ENCODE measurements at places on chromosomes 5 and 9.

- DNase-seq = no peak
These were observed 100.9 kb downstream of the EBF1 start for GRCh38 chr5:158998793-158999325.

- DNase-seq = peak; percentile 59
These were observed 561 bp downstream of the SEC61B start for GRCh38 chr9:99222416-99223270.

DNA sequence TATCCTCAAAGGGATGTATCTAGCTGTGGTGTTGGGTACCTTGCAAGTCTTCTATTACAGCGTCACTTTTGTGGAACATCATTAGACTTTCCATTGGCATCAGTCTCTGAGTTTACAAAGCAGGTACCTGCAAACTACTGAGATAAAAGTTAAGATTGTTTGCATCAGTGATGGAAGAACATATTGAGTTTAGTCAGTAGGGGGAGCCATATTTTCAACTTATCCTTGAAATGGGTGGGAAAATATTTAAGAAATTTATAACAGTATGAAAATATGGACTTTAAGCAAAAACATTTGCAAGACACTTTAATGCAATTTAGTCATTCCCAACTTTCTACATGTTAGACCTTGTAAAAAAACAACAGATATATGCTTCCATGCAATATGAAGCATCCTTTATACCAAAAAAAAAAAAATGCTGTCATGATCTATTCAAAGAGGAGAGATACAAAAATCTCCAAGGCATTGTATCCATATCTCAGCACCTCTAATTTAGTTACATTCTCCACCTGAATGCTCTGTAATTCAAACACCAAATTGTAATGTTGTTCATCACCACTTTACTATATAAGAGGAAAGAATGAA, 98.6 kb upstream of the ADAMTS19 start:
- DNase-seq = no peak

GRCh38 chr5:173069671-173070070, 13.5 kb downstream of the CREBRF start:
- DNase-seq = no peak

DNA sequence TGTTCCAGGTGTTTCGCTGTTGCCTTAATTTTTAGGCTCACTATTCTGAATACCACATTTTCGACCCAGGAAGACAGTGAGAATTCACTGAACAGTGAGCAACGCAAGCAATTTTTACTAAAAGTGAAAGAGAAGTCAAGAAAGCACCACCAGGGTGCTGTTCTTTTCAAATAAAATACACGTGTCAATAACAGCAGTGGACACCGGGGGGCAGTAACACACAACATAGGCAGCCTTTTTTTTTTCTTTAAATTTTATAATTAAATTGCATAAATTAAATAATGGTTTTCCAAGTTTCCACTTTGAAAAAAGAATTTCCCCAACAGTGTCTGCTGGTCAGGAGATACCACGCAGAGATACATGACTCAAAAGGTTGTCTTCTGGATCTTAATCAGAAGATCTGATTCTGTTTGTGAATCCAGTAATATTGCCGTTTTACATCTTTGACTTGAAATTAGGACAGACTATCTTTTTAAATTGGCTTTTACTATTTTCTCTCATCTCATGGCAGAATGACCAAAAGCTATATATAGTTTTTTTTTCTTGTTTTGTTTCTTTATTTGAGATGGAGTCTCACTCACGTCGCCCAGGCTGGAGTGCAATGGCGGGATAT, 47.1 kb upstream of the SH3GL2 start:
- peak; percentile 78 for DNase-seq

DNA sequence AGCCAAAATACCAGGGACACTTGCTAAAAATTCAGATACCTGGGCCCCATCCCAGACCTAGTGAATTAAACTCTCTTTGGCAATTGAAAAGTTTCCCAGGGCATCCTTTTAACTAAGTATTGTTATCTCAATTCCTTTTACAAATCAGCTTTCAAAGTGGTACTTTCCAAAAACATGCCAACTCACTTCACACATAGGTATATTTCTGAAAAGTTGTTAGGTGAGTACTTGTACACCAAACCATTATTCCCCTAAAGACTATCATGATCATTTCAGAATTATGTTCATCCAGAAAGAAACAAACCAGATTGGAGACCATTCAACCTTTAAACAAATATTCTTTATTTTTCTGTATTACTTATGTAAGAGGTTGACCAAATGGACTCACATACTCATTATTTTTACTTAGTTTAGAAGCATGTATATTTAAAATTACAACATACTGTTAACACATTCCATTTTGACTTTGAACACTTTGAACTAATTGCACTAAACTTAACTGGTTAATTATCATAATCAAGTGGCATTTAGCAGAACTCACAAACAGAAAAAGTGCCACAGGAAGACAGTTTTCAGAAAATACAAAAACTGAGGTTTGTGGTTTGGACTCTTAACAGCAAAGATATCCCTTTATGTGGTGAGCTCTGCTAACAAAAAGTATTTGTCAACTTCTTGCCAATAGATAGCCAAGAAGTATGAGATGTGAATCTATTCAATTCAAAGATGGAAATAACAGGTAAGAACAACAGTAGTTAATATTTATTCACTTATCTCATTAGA, 40.7 kb downstream of the KIAA0825 start:
- DNase-seq = no peak

- no peak for DNase-seq
These were observed 286.0 kb downstream of the CYLC2 start for GRCh38 chr9:103281126-103281525.

DNA sequence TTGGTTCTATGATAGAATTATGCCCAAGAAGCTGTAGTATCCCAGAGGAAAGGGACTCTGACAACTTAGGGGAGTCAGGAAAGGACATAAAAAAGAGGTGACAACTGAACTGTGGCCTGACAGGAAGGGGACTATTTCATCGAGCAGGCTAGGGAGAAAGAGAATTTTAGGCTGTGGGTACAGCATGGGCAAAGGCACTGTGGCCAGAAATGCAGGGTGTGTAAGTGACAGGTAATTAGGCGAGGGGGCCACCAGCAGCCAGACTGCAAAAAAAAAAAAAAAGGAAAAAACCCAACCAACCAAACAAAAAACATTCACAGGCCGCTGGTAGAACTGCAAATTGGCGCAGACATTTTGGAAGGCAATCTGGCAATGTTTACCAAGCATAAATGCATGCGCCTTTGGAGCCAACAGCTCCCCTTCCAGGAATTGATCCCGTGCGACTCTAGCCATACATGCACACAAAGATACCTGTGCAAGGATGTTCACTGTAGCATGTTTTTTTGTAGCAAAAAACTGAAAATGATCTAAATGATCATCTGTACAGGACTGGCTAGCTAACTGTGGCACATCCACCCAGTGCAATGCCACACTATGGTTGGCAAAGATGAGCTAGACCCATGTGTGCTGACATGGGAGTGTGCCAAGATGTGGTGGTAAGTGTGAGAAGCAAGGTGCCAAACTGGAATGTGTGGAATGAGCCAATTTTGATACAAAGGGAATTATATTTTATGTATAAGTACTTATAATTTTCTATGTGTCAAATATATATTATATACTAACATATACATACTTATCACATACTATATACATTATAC, 1.1 kb downstream of the EIF4E1B start:
- DNase-seq = no peak

GRCh38 chr5:179733772-179734126, 1.1 kb downstream of the MAML1 start:
- DNase-seq = no peak

GRCh38 chr5:134555890-134556311, 30.4 kb downstream of the JADE2 start:
- DNase-seq = peak; percentile 22

DNA sequence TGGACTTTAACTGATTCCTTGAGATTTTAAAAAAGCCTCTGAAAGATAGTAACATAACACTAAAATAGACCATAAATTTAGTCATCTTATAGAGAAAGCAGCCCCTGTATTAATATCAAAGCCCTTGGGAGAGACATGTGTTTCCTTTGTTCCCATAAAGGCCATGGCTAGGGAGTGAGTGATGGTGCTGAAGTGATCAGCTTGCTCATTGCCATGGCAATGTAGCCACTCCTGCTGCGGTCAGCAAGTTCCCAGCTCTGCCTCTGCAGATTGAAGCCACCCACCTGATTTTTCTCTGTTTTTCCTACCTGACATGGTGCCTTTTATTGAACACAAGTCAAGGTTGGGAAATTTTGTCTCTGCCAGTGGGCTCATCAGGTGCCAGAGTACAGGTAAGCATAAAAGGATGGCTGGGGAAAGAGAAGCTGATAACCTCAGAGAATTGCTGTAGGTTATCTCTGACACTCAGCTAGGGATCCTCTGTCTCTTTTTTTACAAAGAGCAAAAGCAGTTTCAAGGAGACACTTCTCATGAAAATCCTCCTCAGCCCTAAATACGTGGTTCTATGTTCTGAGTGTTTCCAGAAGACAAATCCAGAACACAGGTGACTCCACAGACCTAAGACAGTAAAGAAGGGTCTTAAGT, 296.3 kb upstream of the NMUR2 start:
- peak; percentile 13 for DNase-seq

- DNase-seq = no peak
These were observed 35.7 kb upstream of the SLC25A51 start for GRCh38 chr9:37939575-37940095.

GRCh38 chr5:124182133-124182532, 564.3 kb downstream of the ZNF608 start:
- DNase-seq = no peak

DNA sequence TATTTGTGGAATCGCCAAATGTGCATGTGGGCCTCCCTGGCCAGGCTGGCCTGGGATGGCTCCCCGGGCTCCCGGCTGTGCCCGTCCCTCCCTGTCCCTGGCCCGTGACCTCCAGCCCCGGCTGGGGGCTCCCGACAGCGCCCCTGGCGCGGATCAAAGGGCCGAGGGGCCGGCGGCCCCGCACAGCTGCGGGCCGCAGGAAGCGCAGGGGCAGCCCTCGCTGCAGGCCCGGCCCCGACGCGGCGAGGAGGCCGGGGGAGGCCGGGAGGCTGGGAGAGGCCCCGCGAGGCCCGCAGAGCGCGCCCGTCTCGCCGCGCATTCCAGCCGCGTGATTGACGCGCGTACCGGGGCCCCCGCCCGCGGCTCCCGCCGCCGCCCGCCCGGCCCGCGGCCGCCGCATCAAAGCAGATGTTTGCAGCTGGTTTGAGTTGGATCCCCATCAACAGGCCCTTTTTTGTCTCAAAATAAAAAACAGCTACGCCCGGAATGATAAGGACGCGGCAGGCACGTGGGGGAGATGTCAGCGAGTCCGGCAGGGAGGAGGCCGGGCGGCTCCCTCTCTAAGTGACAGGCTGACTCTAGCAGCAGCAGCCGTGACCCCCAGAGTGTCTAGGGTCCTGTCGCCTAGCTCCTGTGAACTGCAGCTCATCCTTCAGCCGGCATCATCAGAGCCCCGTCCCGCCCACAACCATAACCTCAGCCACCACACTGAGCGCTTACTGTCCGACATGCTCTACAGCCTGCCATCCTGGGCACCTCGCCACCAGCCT, 69.4 kb downstream of the LMX1B start:
- no peak for DNase-seq

DNA sequence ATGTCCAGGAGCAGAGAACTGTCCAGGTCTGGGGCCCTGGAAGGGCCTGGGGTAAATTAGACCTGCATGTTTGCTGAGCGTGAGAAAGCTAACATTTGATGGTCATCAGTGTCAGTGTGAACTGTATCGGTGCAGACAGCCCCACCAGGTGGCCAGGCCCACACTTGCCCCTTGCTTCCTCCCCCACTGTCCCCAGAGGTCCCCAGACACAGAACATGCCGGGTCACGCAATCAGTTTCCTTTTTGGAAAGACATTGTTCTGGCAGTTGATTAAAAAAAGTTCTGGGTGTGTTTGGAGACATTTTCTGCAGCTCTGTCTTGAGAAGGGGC, 1.5 kb downstream of the NKD2 start:
- peak; percentile 40 for DNase-seq

GRCh38 chr9:69918322-69918721, 97.7 kb downstream of the CFAP95 start:
- no peak for DNase-seq

GRCh38 chr9:126521089-126521488, 92.6 kb upstream of the LMX1B start:
- DNase-seq = no peak

- DNase-seq = no peak
These were observed 132.1 kb downstream of the PCSK1 start for GRCh38 chr5:96300976-96301375.

- DNase-seq = no peak
These were observed 13.9 kb downstream of the SLC23A1 start for GRCh38 chr5:139369181-139369580.

GRCh38 chr5:124289641-124290311, 456.7 kb downstream of the ZNF608 start:
- peak; percentile 57 for DNase-seq

GRCh38 chr9:4237748-4238511, 61.9 kb downstream of the GLIS3 start:
- no peak for DNase-seq

GRCh38 chr5:68225188-68225910, 9.8 kb downstream of the PIK3R1 start:
- no peak for DNase-seq

DNA sequence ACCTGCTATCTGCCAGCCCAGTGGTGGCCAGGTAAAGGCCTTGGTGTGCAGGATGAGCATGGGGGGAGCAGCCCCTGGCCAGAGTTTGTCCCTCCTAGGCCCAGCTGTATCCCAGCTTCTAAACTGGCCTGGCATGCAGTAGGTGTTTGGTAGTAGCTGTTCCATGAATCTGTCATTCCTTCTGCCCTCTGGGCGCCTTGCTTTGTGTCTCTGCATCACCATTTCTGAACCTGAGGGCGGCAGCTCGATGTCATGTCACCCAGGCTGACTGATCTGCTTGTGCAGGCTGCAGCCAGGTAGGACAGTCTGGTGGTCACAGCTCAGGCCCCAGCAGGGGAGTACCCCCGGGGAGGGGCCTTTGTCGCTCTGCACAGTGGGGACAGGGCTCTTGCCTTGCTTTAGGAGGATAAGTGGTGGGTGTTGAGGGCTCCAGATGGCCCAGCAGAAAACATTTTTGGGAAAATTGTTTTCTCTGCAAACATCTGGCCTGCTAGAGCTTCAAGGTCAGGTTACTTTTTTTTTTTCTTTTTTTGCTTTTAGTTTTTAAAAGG, 4.6 kb upstream of the SUSD3 start:
- no peak for DNase-seq

DNA sequence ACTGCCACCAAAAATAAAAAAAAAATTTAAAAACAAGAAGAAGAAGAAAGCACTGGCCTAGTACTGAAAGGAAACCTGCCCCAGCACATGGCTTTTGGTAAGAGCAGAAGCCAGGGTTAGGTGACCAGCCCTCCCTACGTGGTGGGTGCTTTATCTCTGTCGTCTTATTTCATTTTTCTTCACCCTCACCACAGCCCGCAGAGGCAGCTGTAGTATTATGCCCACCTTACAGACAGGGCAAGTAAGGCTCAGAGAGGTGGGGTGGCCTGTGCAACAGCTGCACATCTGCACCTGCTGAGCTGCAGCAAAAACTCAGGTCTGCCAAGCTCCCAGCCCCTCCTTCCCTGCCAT, 140.8 kb upstream of the LMX1B start:
- DNase-seq = no peak

DNA sequence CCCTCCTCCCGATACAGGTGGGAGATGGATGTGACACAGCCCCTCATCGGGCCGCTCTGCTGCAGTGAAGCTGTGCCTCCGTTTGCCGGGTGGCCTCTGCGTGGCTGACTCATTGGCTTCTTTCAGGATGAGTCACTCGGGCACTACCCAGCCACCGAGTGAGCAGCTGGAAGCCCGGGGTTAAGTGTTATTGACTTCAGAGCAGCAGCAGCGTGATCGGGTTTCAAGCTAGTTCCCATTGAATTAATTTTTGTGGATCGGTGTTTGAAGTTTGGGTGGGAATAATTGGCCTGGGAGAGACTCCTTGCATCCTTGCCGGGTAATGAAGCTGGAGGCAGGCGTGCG, 266.4 kb upstream of the IRX4 start:
- DNase-seq = peak; percentile 25
